ENCODE measurements at places on chromosomes 1 and 21.
A peak's percentile ranks its signal among the peaks of the same experiment; 100 is the strongest.

GRCh38 chr1:234962340-234962989, 166.2 kb downstream of the TOMM20 start:
- H3K27me3 ChIP-seq: no peaks in the 10 kb centered on the region
- DNase-seq: no peak
- peaks cover 60% of the 10 kb centered on the region for H3K4me1 ChIP-seq

DNA sequence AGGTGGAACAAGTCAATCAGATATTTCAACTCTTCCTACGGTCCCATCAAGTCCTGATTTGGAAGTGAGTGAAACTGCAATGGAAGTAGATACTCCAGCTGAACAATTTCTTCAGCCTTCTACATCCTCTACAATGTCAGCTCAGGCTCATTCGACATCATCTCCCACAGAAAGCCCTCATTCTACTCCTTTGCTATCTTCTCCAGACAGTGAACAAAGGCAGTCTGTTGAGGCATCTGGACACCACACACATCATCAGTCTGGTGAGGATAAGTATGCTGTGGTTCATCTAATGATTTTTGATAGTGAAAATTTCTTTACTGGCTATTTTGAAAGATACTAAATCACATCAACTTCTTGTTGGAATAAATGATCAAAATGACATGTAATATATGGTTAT, 67.7 kb upstream of the MPC2 start:
- H3K4me3 ChIP-seq: no peak overlapping the region
- H3K27me3 ChIP-seq: no peaks in the 10 kb centered on the region
- no peak overlapping the region for H3K27ac ChIP-seq
- no peaks in the 10 kb centered on the region for H3K4me1 ChIP-seq
- no peaks in the 10 kb centered on the region for H3K36me3 ChIP-seq

- peaks cover 18% of the 10 kb centered on the region for H3K36me3 ChIP-seq
- no peak overlapping the region for H3K4me3 ChIP-seq
- H3K27ac ChIP-seq: peak overlapping the region; percentile 65
- H3K4me1 ChIP-seq: peaks cover 51% of the 10 kb centered on the region
- no peak for DNase-seq
- H3K27me3 ChIP-seq: no peaks in the 10 kb centered on the region
These were observed 16.0 kb downstream of the YARS1 start for GRCh38 chr1:32801096-32801715.

DNA sequence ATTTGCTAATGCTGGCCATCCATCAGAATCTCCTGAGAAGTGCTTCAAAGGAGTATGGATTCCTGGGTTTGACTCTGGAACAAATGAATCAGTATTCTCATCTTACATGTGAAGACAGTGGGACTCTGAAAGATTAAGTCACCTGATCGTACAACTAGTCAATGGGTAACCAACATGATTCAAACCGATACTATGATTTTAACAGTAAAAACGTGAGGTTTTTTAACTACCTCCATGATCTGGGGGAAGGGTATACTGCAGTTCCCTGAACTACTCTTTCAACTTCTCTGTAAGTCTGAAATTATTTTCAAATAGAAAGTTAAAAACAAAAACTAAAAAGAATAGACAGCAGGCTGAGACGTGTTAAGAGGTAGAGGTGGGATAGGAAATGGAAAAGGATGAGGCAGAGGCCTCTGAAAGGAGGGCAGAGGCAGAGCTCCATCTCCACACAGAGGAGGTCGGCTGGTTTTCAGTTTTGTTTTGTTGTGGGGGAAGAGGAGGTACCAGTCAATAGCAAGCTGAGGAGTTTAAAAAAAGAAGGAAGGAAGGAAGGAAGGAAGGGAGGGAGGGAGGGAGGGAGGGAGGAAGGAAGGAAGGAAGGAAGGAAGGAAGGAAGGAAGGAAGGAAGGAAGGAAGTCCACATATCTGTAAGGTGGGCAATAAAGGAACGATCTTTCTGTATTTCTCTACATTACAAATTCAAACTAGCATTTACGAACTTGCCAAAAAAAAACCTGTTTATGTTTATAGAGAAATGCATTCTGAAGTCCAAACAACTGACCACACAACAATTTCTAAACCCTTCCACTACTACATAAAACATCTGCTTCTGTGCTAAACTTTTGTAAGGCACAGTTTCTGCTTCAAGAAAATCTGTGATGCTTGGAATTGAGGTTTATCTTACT, 213.1 kb downstream of the RERE start:
- no peaks in the 10 kb centered on the region for H3K27me3 ChIP-seq
- no peak overlapping the region for H3K4me3 ChIP-seq
- DNase-seq: no peak
- H3K36me3 ChIP-seq: no peaks in the 10 kb centered on the region
- H3K27ac ChIP-seq: peak overlapping the region; percentile 68
- peaks cover 16% of the 10 kb centered on the region for H3K4me1 ChIP-seq

DNA sequence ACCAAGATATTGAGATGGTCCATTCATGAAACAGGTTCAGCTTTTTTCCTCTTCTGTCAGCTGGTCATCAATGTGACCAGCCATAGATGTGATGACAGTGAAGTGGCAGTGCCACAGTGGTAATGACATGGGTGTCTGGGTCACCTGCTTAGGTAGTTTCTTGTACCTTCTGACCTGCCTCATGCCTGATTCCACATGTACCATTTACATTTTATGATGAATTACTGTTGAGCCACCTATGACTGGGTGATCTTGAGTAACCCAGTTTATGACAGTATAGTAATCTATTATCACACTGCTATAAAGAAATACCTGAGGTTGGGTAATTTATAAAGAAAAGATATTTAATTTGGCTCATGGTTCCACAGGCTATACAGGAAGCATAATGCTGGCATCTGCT, 45.7 kb downstream of the RGSL1 start:
- DNase-seq: no peak
- no peaks in the 10 kb centered on the region for H3K27me3 ChIP-seq
- no peak overlapping the region for H3K4me3 ChIP-seq
- no peaks in the 10 kb centered on the region for H3K36me3 ChIP-seq
- no peaks in the 10 kb centered on the region for H3K4me1 ChIP-seq

GRCh38 chr21:37230632-37231248, 36.4 kb downstream of the VPS26C start:
- no peaks in the 10 kb centered on the region for H3K27me3 ChIP-seq
- peaks cover 8% of the 10 kb centered on the region for H3K4me1 ChIP-seq
- H3K27ac ChIP-seq: no peak overlapping the region

DNA sequence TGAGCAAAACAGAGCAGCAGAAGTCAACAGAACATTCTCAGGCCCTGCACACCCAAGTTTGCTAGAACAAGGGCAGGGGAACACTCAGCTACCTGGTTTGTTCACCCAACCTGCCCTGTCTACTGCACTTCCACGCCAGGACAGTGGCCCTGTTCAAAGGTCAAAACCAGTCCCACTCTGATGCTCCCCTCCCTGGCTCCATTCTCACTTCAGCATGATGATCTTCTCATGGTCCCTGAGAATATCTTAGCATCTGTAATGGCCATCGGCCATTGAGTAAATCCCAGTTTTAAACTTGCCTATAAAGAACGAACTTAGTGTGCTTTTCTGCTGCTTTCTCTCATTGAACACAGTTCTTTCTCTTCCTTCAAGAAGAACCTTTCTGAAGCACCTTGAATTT, 293.6 kb downstream of the SMYD3 start:
- no peak for DNase-seq
- no peaks in the 10 kb centered on the region for H3K36me3 ChIP-seq
- no peak overlapping the region for H3K4me3 ChIP-seq
- H3K27me3 ChIP-seq: no peaks in the 10 kb centered on the region
- H3K4me1 ChIP-seq: no peaks in the 10 kb centered on the region

DNA sequence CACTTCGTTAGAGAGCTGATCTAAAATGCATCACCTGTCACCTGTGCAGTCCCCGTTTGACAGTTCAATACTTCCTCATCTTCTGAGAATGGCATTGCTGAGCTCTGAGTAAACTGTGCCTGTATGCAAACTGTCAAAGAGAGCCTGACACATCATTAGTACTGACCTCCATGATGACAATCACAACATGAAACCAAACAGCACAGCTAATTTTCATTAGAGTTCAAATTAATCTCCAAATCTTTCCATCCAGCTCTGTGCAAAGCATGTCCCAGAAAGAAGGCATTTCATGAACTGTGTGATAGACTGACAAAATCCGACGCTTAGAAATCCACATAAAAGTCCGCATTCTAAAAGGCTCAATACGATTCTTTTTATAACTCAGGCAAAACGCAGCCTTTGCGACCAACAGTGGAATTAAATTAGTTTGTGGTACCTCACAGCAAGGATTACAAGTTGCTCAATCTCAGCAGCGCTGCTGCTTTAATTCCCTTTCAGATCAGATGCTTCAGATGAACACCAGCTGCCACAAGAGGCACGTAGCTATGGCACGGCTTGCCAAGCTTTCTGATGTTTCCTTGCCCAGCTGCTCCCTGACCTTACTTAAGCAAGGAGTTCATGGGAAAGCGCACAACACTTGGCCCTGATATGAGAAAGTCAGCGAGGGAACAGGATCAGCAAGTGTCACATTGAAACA, 765.5 kb upstream of the PRMT6 start:
- H3K27ac ChIP-seq: no peak overlapping the region
- no peaks in the 10 kb centered on the region for H3K27me3 ChIP-seq
- no peaks in the 10 kb centered on the region for H3K4me1 ChIP-seq
- H3K36me3 ChIP-seq: no peaks in the 10 kb centered on the region
- no peak for DNase-seq

DNA sequence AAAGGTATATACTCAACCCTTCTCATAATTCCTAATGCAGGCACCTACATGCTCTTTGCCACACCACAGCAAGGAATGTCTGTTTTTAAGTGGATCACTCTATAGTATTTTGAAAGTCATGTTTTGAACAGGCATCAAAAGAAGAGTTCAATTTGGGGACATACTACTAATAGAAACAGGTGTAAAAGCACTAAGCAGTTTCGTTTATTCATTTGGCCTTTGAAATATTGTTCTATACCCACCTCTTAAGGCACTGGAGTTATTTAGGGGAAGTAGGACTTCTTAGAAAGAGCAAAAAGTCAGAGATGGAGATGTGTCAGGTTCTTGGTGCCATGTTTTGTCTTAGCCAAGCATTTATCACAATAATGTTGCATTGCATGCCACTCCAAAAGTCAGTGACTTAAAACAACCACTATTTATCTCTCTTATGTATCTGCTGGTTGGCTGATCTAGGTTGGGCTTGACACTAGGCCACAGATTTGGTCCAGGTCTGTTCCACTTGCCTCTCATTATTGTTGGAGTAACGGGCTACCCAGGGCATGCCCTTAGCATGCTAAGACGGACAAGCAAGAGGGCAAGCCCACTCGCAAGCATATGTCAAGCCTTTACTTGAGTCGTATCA, 107.5 kb downstream of the RGL1 start:
- H3K27ac ChIP-seq: no peak overlapping the region
- no peak for DNase-seq
- H3K4me3 ChIP-seq: no peak overlapping the region
- peaks cover 8% of the 10 kb centered on the region for H3K4me1 ChIP-seq

GRCh38 chr1:66464351-66464750, 69.6 kb upstream of the SGIP1 start:
- H3K4me1 ChIP-seq: no peaks in the 10 kb centered on the region
- no peak overlapping the region for H3K4me3 ChIP-seq
- no peak for DNase-seq
- H3K36me3 ChIP-seq: no peaks in the 10 kb centered on the region

DNA sequence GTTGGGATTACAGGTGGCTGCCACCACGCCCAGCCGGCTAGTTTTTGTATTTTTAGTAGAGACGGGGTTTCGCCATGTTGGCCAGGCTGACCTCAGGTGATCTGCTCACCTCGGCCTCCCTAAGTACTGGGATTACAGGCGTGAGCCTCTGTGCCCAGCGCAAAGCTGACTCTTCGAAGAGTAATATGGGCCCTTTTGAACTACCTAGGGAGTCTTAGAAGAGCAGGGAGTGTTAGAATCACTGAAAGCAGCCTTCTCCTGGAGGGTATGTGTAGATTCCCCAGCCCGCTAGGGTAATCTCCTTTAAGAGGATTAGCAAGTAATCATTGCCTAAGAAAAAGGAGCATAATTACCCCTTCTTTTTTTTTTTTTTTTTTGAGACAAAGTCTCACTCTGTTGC, 6.5 kb upstream of the MAST2 start:
- H3K36me3 ChIP-seq: no peaks in the 10 kb centered on the region
- H3K4me1 ChIP-seq: no peaks in the 10 kb centered on the region
- no peak overlapping the region for H3K27ac ChIP-seq

GRCh38 chr1:33244809-33245186, 11.5 kb upstream of the ZNF362 start:
- H3K36me3 ChIP-seq: no peaks in the 10 kb centered on the region
- no peaks in the 10 kb centered on the region for H3K4me1 ChIP-seq
- no peak overlapping the region for H3K27ac ChIP-seq
- no peaks in the 10 kb centered on the region for H3K27me3 ChIP-seq

GRCh38 chr1:97332716-97333115, 588.1 kb downstream of the DPYD start:
- no peaks in the 10 kb centered on the region for H3K27me3 ChIP-seq
- no peak overlapping the region for H3K27ac ChIP-seq
- H3K4me1 ChIP-seq: no peaks in the 10 kb centered on the region
- no peaks in the 10 kb centered on the region for H3K36me3 ChIP-seq

DNA sequence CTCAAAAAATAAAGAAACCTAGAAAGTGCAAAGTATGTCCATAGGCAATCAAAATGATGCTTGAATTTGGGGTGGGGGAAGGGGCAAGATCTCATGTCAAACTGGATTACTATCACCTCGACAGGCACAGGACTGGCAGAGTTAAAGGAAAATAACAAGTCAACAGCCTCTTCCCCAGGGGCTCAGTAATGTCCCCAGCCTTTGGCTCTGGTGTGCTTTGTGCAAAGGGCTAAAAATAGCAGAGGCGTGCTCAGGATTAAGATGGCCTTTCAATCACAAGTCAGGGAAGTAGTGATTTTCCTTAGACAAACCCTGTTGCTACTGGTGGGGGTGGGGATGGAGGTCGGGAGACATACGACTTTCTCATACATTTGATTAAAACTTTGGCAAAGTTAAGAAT, 63.5 kb upstream of the OLIG2 start:
- peaks cover 16% of the 10 kb centered on the region for H3K27me3 ChIP-seq
- peaks cover 9% of the 10 kb centered on the region for H3K4me1 ChIP-seq
- H3K4me3 ChIP-seq: no peak overlapping the region
- no peak for DNase-seq
- H3K36me3 ChIP-seq: no peaks in the 10 kb centered on the region
- H3K27ac ChIP-seq: no peak overlapping the region

- no peaks in the 10 kb centered on the region for H3K36me3 ChIP-seq
- no peak overlapping the region for H3K27ac ChIP-seq
- no peaks in the 10 kb centered on the region for H3K4me1 ChIP-seq
- no peak overlapping the region for H3K4me3 ChIP-seq
- no peaks in the 10 kb centered on the region for H3K27me3 ChIP-seq
These were observed 767.7 kb upstream of the ADGRL2 start for GRCh38 chr1:81032973-81033425.

DNA sequence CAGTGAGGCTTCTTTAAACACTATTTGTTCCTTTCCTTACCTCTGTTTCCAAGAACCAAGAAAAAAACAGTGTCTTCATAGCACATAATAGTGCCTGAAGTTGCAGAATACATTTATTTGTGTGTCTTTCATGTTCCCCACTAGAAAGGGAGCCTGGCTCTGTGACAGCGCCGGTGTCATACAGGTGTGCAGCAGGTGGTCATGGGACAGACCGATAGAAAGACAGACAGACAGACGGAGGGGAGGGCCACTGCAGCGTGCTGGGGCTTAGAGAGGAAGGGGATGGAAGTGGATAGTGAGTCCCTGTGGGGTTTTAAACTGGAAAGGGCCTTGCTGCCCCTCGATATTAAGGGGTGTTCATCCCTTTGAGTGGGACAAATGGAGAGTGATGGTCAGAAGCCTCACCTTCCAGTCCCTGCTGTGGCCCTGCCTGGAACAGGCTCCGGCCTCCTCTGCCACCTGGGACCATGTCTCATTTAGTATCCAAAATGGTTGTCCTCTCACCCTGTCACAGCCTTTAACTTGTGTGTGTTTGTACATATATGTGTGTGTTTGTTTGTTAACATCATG, 152.9 kb downstream of the PGBD5 start:
- peaks cover 19% of the 10 kb centered on the region for H3K4me1 ChIP-seq
- H3K27ac ChIP-seq: no peak overlapping the region
- H3K4me3 ChIP-seq: no peak overlapping the region
- H3K36me3 ChIP-seq: peaks cover 11% of the 10 kb centered on the region
- DNase-seq: no peak

All from T-cell (primary cell).